MM.1S (cell line): ENCODE measurements at places on chromosomes 5 and 9.

GRCh38 chr5:160197341-160198144 is 31.8 kb upstream of the FABP6 start:
- H3K27ac ChIP-seq, result no peak overlapping the region
- no peaks in the 10 kb centered on the region for H3K27me3 ChIP-seq
- 0 out of 2 replicates have a peak, but pooled peaks cover 5% of the 10 kb centered on the region for H3K4me1 ChIP-seq
- no peaks in the 10 kb centered on the region for H3K36me3 ChIP-seq

DNA sequence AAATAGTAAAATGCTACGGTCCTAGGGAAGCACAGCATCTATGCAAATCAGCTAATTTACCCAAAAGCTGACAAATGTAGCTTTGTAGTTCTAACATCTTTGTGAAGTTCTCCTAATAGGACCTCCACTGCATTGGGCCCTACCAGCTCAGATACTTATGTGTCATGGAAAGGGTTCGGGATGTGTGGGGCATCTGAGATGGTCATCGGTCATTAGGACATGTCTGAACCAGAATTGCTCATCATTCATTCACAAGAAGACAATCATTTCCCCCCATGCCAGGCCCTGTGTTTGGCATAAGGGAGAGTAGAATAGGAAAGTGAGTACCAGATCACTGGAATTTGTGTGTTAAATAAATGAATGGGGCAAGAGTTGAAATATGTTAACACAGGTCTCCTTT is 35.7 kb downstream of the PWWP2A start:
- DNase-seq, result no peak
- no peaks in the 10 kb centered on the region for H3K4me1 ChIP-seq
- no peaks in the 10 kb centered on the region for H3K36me3 ChIP-seq
- H3K4me3 ChIP-seq, result no peak overlapping the region

DNA sequence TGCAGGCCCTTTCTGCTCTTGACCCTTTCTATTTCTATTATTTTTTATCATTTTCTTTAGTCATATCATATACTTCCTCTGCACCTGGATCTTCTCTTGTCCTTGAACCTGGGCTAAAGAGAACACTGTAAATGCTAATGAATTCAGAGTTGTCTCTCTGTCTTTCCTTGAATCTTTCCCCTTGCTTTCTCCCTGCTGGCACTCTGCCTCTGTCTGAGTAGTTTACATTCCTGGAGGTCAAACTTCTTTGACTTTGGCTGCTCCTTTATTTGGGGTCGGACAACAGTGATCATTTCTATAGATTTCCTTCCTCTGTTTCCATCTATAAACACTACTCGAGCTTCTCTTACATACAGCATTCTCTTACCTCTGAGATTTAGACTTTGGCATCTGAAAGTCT is 47.1 kb downstream of the IZUMO3 start:
- no peaks in the 10 kb centered on the region for H3K27me3 ChIP-seq
- no peak for DNase-seq
- H3K27ac ChIP-seq, result no peak overlapping the region
- H3K36me3 ChIP-seq, result no peaks in the 10 kb centered on the region

GRCh38 chr5:159508344-159508743 is 178.1 kb upstream of the IL12B start:
- no peak overlapping the region for H3K4me3 ChIP-seq
- no peaks in the 10 kb centered on the region for H3K36me3 ChIP-seq
- peaks cover 33% of the 10 kb centered on the region for H3K4me1 ChIP-seq
- H3K27ac ChIP-seq, result no peak overlapping the region

- no peak overlapping the region for H3K27ac ChIP-seq
- DNase-seq, result no peak
- no peaks in the 10 kb centered on the region for H3K4me1 ChIP-seq
- no peaks in the 10 kb centered on the region for H3K27me3 ChIP-seq
Observed at GRCh38 chr9:96331236-96331947, 29.4 kb upstream of the HSD17B3 start.

DNA sequence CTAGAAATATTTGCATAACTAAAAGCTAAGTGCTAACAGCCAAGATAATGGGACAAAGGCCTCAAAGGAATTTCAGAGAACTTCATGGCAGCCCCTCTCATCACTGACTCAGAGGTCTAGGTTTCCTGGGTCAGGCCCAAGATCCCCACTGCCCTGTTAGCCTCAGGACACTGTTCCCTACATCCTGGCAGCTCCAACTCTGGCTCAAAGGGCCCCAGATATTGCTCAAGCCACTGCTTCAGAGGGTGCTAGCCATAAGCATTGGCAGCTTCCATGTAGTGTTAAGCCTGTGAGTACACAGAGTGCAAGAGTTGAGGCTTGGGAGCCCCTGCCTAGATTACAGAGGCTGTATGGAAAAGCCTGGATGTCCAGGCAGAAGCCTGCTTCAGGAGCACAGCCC is 998.1 kb downstream of the TLE1 start:
- no peaks in the 10 kb centered on the region for H3K36me3 ChIP-seq
- no peaks in the 10 kb centered on the region for H3K4me1 ChIP-seq
- no peak overlapping the region for H3K4me3 ChIP-seq
- H3K27me3 ChIP-seq, result no peaks in the 10 kb centered on the region

GRCh38 chr9:81650586-81651515 is 38.5 kb downstream of the TLE1 start:
- H3K4me3 ChIP-seq, result no peak overlapping the region
- DNase-seq, result no peak
- H3K36me3 ChIP-seq, result no peaks in the 10 kb centered on the region
- H3K27ac ChIP-seq, result no peak overlapping the region
- H3K27me3 ChIP-seq, result no peaks in the 10 kb centered on the region
